ENCODE measurements at places on chromosomes 2 and 18. TPM values are rescaled to one million over a fixed set of nuclear protein-coding genes. Genes with fewer than 3 reads are reported as not detected.

The SERPINB11 gene
- total RNA-seq = not detected

The CCDC141 gene
- total RNA-seq = 0.20 TPM

The DHRS9 gene
- not detected for total RNA-seq

The EIF2B4 gene
- 44.8 TPM for total RNA-seq

The CIB4 gene
- not detected for total RNA-seq

The CUL3 gene
- 99.2 TPM for total RNA-seq

The DPP10 gene
- total RNA-seq = not detected

The RIT2 gene
- total RNA-seq = not detected

The MOB1A gene
- total RNA-seq = 107 TPM

The SPHKAP gene
- not detected for total RNA-seq

The TACR1 gene
- total RNA-seq = not detected

The CROCC2 gene
- total RNA-seq = not detected

The TUBB8B gene
- 5.3 TPM for total RNA-seq

The SLC39A10 gene
- total RNA-seq = 20.1 TPM

The GPATCH11 gene
- 3.8 TPM for total RNA-seq

The BOK gene
- total RNA-seq = 36.3 TPM

The BCL11A gene
- total RNA-seq = not detected

The SERPINB3 gene
- not detected for total RNA-seq

The ITGB6 gene
- not detected for total RNA-seq

The NAT8 gene
- not detected for total RNA-seq

The SCG2 gene
- 2.9 TPM for total RNA-seq

The REG3G gene
- total RNA-seq = not detected
